LoVo (cell line): ENCODE measurements at places on chromosomes 12 and 14.

DNA sequence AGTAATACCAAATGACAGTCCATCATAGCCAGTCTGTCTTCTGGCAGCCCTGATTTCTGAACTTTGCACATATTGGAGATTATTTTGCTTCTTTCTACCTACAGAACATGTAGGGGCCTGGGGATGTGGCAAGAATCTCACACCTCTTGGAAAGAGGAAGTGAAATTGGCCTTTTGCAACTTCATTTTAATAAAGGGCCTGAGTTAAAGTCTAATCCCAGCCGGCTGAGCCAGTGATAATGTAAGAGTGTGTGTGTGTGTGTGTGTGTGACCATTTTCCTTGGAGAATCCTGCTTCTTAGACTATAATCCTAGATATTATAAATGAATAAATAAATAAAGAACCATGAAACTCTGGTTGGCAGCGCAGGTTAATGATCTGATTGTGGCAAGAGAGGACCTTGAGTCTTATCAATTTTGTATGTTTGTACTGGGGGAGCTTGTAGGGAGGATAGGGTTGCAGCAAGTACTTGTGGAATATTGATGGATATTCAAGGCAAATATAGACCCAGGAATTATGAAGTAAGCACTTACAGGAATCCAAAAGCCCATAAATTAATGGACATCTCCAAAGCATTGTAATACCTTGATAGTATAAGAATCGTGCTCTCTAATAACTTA, 233.2 kb upstream of the AMIGO2 start:
- DNase-seq: no peak

DNA sequence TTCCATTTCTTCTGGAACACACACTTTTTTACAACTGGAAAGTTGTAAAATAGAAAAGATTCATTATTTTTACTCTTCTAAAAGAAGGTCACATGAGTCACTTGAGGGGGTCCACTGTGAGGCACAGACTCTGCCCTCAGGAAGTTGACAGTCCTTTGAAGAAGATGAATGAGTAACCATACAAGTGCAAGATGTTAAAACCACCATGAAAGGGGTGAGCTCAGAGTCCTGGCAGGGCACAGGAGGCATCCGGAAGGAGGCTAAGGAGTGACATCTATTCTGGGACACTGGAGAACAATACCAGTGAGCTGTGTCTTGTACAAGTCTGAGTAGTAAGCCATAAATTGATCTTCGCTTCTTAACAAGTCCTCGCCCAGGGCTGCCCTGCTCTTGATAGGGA, 126.0 kb upstream of the FRMD6 start:
- DNase-seq: no peak

DNA sequence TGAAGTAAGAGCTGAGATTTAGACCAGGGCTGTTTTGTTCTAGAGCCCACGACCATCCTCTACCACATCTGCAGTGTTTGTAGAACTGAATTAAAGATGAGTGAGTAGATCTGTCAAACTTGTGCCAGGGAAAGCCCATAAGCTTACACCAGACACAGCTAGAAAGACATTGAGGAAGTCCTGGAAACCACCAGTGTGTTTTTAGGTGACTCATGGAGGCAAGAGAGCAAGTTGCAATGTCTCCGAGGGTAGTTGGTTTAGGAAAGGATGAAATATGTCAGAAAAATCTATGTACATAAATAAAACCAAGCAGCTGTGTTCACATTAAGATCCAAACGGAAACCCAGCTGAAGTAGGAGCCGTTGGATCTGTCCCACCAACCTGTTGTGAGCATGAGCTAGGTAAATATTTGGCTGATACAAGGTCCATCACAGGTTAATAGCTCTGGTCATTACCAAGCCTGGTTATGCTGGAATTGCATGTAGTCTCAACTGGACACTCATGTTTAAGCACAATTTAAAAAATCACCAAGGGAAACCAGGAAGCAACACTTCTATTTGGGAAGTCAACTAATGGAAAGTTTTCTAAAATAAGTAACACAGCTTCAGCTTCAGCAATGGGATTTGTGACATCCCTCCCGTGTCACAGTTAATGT, 49.9 kb upstream of the PLEKHG3 start:
- no peak for DNase-seq

DNA sequence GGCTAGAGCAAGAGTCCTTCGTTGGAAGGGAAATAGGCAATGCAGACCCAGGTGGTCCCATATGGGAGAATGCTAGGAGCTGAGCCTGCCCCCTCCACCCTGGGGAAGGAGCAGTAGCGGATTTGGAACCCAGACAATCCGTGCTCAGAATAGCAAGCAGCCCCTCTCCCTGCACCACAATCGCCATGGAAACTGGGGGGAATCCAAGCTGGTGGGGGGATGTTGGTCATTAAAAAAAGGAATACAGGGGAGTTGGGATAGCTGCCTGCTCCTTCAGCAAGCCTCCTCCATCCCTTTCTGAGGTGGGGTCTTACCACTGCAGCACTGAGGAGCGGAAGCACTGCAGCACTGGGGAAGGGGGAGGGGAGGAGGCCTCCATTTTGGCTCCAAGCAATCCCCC, 2.9 kb downstream of the RND1 start:
- DNase-seq: no peak

GRCh38 chr14:88166616-88167015, 156.5 kb downstream of the KCNK10 start:
- DNase-seq: peak; percentile 20

- no peak for DNase-seq
These were observed 180.2 kb downstream of the FOXN3 start for GRCh38 chr14:89236851-89237250.

DNA sequence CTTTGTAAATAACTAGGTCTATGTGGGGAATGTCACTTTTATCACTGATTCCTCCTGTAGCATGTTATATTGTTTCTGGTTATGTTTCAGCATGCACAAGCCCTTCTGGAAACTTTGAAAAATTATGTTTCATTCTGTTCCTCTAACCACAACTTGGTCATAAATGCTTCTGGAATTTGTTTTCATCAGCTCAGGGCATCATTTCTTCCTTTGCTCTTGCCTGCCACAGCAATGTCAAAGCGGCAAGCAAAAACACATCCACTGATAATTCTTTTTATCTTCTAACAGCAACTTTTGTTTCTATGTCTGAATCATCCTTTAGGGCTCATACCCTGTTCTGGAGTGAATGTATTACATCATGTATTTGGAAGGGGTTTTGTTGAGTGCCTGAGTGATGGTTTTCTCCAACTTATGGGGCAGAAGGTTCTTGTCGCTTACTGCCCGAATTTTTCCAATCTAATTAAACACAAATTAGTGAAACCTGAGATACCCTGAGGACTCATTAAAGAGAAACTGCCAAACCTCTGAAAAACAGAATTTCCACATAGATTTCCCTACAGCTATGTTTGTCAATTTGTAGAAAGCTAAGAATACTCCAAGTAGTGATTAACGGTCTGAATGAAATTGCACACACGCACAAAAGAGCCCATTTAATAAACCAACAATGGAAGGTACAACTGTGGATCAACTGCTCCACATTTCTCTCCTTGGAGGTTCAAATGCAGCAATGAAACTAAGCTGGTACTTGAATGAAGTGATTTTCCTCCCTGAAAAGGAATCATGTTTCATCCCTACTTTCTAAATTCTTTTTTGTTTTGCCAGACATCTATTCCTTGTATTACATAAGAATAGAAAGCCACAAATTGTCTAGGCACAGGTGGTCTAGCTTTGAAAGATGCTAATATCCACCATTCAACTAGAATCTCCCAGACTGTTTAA, 173.5 kb upstream of the KRR1 start:
- DNase-seq: no peak

- DNase-seq: no peak
These were observed 24.3 kb downstream of the MOAP1 start for GRCh38 chr14:93160353-93160801.

- no peak for DNase-seq
These were observed 605.0 kb downstream of the FSCB start for GRCh38 chr14:43901911-43902673.

- no peak for DNase-seq
These were observed 53.8 kb upstream of the CCDC175 start for GRCh38 chr14:59630288-59630963.

DNA sequence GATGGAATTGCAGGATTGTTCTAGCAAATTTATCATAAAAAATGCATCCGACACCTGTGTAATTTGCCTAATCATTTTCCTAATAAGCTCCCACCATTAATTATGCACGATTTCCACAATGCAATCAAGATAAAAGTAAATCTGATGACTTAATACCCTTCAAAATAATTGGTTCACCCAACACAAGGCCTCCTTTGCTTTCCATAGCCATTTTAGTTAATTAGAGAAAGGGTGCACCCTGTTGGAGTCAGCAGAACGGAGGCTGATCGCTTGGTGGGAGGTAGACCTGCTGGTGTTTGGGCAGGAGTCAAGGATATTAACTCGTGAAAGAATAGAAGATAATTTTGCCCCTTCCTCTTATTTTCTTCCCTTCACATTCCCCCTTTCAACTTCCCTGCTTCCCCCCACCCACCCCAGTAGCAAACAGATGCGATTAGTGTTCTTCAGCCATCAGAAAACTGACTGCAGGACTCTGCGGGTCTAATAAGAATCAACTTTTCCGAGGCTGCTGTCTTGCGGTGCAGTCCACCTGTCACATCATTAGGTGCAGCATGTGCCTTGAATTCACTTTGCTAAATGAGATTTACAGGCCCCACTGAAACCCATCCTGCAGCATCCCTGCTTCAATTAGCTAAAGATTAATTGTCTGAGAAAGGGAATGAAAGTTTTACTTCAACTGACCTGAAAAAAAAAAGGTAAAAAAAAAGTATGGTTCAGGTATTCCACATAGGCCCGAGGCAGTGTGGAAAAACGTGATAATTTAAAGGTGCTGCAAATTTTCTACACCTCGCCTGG, 553.7 kb upstream of the LMO3 start:
- no peak for DNase-seq

DNA sequence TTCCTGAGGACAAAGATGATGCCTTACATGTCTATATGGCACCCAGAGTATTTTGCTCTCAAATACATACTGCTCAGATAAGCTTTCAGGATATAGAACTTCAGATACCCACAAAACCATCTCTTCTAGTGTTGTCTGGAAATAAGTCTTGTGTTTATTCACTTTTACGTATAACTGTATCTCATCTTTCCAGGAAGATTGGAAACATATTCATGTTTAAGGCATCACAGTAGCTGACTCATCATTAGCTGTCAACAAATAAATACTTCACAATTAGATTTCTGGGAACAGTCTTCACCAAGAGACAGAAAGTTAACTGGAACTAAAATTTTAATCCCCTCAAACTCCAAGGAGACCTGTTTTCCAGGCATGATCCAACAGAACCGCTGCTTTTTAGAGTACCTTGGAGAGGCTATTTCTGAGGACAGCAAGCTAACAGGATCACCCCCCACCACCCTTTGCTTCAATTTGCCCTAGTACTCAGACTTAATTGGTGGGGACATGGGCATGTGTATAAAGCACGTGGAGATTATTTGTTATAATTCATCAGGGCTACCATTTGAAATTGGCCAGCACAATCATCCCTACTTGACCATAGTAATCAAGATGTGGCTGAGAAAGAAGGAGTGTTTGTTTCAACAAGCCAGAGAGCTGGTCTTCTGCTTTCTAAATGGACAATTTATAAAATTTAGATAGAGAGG, 129.3 kb upstream of the HIF1A start:
- DNase-seq: no peak

DNA sequence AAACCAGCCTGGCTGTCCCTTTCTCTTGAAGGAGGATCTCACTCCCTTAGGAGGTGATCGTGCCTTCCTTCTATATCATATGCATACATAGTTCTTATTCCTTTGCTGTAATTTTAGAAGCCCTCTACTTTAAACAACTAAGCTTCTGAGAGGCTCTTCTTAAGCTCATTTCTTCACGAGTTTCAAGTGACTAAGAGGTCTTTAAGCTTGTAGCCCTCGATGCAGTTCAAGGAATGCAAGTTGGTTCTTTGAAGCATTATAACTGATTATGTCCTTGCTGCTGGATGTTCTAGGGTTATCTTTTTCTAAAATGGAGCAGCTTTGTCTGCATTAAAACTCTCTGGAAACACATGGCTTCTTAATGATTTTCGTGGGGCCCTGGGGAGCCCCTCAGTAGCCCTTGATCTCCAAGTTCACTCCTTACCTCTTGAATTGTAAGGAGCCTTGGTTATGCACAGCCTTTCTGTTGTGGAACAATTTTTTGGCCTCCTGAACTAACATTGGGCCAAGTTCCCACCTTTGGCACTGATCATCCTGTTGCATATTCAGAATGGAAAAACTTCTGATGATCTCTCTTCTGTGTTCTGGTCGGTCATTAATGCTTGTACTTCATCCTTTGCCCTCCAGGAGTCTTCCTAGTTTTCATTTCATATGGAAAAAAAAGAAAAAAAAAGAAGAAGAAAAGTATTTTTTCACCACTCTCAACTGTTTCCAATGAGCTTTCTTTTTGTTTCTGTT, 12.6 kb downstream of the RASSF8 start:
- no peak for DNase-seq

DNA sequence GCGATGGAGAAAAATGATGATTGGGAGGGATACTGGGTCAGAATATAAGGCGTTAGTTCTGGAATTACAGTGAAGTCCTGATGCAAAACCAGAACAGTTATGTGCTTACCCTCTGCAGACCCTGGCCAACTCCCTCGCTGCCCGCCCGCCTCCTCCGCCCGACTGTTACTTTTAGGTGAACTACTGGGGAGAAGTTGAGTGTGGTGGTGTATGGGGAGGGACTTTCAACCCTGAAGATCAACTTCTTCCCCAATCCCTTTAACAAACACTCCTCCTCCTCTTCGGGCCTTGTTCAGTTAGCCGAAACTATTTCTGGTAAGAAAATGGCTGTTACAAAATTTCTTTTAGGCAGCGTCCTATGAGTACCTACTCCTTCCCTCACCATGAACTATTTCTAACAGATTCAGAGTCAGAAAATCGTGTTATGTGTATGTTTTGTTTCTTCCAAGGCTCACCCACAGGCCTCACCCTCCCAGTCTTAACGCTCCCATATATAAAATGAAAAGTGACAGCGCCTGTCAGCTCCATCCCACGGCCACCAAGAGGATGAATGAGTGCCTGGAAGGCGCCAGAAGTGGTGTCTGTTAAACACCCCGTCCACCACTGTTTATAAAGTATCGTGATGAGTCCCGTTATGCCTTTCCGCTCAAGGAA, 1.3 kb downstream of the FBXO33 start:
- DNase-seq: no peak

- DNase-seq: no peak
These were observed 30.4 kb upstream of the FBLN5 start for GRCh38 chr14:91977884-91978283.

DNA sequence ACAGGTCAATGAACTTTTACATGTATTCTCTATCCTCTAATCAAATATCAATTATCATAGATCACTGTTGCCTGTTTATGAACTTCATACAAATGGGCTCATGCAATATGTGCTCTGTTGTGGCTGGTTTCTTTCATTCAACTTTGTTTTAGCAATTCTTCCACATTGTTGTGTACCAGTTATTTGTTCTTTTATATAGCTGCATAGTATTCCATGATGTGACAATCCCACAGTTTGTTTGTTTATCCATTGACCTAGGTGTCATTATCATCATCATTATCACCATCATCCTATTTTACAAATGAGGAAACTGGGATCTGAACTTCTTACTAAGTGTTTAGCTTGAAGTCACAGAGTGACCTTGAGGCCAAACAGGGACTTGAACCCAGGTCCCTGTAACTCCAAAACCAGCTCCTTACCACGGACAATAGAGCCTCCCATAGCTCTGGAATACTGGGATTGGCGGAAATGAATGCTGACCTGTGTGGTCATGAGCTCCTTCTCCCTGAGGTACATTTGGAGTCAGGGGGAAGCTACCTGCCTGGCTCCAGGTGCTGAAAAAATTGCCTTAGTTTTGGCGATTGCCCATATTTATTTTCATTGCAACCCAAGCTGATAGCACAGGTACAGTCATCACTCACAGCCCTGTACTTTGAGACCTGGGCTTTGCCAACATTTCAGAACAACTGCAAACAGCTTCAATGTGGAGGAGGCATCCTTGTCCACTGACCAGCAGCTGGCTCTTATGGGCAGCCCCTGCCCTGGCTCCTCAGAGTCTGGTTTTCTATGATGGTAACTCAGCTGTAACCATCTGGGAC, 9.2 kb downstream of the ZFP36L1 start:
- DNase-seq: no peak
